ENCODE measurements at places on chromosomes 4 and X.

- DNase-seq = no peak
These were observed 932.6 kb downstream of the C4orf33 start for GRCh38 chr4:130028552-130028951.

DNA sequence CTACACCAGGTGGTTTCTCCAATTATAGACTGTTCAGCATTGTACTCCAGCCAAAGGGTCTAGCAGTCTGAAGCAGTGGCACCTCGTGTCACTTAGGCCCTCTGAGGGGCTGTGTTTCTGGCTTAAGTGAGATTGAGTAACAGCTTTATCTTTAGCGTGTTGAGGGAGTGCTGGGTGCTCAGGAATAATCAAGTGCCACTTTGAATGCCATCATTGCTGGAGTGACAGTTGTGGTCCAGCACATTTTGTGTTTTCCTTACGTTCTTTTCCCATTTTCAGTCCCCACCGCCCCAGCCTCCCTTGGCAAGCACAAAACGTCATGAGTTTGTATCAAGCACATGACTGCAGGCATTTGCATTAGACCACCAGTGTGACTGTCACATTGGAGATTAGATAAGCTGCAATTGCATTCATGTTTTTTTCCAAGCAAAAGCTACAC lies 58.7 kb downstream of the FNIP2 start:
- DNase-seq = no peak

DNA sequence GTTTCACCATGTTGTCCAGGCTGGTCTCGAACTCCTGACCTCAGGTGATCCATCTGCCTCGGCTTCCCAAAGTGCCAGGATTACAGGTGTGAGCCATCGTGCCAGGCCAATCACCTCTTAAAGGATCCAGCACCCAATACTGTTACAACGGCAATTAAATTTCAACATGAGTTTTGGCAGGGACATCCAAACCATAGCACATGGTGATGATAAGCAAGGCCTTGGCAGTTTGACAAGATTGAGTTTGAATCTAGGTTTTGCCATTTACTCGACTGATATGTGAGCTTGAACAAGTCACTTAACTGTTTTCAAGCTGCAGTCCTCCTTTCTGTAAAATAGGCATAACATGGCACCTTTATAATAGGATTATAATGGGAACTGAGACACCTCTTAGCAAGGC lies 84.1 kb downstream of the GPR82 start:
- DNase-seq = no peak

- no peak for DNase-seq
These were observed 698 bp downstream of the AFF1 start for GRCh38 chr4:86935566-86935852.

GRCh38 chr4:16859031-16859430 lies 39.4 kb downstream of the LDB2 start:
- DNase-seq = no peak

Data from CD8-positive, alpha-beta T cell (primary cell).